ENCODE measurements at places on chromosomes 11 and 22.

GRCh38 chr11:79167510-79168188 is 273.2 kb downstream of the TENM4 start:
- DNase-seq, result no peak

GRCh38 chr22:49437956-49438355 is 389.7 kb downstream of the BRD1 start:
- DNase-seq, result no peak

DNA sequence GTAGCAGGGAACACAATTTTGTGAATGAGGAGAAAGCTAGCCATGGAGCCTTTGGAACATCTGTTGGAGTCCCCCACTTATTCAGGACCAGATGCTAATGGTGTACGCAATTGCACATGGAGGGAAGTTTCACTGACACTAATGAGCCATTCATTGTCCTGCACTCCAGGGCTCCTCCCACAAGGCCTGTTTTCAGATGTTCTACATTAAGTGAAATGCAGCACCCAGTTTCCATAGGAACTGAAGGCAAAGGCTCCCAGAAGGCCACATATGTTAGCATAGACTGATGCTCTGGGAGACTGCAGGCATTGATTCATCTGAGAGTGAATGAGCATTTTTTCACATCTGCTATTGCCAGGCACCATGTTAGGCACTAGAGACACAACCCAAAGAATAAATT is 399.5 kb downstream of the ETS1 start:
- DNase-seq, result no peak

- DNase-seq, result no peak
These were observed 83.7 kb downstream of the PHF21B start for GRCh38 chr22:44926124-44926475.

GRCh38 chr22:43447380-43447779 is 35.6 kb downstream of the MPPED1 start:
- no peak for DNase-seq

DNA sequence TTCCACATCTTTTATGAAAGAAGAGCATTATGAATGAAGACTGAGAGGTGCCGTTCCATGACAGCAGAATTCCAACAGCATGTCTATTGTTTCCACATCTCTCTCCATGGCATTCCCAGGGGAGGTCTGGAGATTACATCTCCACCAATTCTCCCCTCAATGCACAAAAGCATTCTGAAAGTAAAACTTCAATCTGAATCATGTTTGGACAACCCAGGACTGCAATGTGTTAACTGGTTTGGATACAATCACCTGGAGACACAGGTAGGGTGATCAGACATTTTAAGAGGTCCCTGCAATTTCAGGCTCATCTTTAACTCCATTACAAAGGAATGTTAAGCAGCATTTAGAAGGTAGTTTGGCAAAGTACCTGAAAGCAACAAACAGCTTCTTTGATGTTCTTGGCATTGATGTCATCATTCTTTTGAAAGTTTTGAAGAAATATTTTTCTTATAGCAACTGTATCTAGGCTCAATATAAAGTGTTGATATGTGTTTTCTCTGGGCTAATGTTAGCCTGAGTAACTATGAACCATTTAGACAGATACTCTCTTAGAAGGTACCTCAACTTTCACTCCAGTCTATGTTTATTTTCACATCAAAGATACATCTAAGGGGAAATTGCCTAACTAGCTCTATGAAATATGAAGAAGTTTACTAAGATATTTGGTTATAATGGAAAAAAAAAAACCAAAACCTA is 181.4 kb upstream of the MTMR2 start:
- DNase-seq, result no peak

DNA sequence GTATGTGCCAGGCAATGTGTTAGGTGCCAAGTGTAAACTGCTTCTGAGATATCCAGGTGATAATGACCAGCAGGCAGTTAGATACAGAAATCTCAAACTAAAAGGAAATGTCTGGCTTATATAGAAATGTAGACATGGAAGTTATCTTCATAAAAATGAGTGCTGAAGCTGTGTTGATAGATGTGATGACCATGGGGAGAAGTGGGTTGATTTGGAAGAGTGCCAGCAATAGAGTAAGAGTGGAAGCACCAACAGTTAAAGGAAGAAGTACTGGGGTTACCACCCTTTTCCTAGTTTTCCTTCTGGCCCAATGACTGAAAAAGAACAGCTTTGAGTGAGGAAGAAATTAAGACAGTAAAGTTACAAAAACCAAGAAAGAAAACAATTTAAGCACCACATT is 68.5 kb downstream of the C2CD3 start:
- no peak for DNase-seq

DNA sequence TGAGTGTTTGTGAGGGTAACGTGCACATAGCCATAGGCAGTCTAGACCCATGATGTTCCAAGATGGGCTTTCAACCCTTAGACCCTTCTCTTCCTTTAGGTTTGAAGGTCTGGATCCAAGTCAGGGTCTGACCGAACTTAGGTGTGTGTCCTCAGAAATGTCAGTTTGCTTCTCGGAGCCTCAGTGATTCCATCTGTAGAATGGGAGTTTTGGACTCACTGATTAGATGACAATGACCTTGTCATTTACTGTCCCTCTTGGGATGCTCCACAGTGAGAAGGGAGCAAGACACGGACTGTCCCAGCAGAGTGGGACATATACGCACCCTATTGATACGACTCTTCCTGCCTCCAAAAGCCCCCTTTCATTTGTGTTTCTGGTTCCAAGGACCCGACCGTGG is 37.7 kb downstream of the ANO1 start:
- DNase-seq, result no peak

GRCh38 chr11:104155375-104155774 is 8.6 kb downstream of the PDGFD start:
- DNase-seq, result no peak

GRCh38 chr11:77081381-77081851 is 14.6 kb downstream of the CAPN5 start:
- no peak for DNase-seq

DNA sequence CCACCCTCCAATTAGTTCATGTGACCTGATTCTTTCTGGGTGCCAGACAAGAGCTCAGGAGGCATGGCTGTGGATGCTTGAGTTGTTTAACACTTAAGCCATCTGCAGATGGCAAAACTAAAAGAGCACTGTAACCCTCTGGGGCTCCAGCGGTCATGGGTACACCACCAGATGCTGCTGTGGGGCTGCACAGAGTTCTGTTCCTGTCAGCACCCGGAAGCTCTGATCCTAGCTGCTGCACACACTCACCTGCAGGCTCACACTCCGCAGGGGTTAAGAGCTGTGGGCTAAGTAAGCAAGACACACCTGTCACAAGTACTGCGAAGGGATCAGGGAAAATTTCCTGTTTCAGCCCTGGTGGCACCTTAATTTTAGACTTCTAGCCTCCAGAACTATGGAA is 307.8 kb downstream of the C11orf87 start:
- DNase-seq, result no peak

- no peak for DNase-seq
These were observed 350.9 kb upstream of the CCDC179 start for GRCh38 chr11:23211221-23211620.

- no peak for DNase-seq
These were observed 130.7 kb downstream of the MN1 start for GRCh38 chr22:27670701-27671412.

- no peak for DNase-seq
These were observed 11.1 kb downstream of the GTPBP1 start for GRCh38 chr22:38716826-38717225.

GRCh38 chr11:118058311-118059245 is 18.3 kb upstream of the TMPRSS4 start:
- DNase-seq, result no peak

- DNase-seq, result no peak
These were observed 198.7 kb upstream of the MTMR2 start for GRCh38 chr11:96122601-96123074.

- DNase-seq, result no peak
These were observed 159.9 kb upstream of the GRK3 start for GRCh38 chr22:25404556-25404927.

DNA sequence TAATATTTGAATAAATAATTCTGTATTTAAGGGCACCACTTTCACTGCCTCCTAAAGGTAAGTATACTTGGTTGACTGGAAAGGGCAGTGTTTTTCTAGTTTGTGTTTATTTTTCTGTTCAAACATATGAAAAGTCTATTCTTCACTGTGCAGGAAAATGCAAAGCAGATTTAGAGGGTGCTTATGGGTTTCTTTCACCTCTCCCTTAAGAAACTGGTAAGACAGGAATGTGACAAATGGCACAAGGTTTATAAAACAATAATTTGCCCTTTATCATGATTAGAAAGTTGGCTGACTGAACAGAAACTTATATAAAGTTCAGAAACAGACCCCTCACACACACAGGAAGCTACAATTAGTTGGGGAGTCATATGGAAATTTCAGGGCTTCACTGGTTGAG is 60.6 kb downstream of the PLEKHA7 start:
- DNase-seq, result no peak

DNA sequence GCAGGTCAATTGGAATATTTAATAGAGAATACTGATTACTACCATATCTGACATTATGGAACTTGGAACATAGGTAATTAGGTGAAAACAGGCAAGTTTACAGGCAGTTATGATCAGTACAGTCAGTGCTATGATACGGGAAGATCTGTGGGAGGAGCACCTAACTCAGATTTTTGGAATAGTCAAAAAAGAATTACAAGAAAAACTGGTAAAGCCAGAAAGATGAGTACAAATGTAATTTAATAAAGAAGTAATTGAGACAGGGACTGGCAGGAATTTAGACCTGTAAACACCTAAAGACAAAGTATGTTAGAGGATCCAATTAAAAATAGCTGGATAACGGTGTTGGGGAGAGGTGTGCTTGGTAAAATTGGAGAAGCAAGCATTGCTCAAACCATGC is 206.5 kb upstream of the ANO5 start:
- no peak for DNase-seq

DNA sequence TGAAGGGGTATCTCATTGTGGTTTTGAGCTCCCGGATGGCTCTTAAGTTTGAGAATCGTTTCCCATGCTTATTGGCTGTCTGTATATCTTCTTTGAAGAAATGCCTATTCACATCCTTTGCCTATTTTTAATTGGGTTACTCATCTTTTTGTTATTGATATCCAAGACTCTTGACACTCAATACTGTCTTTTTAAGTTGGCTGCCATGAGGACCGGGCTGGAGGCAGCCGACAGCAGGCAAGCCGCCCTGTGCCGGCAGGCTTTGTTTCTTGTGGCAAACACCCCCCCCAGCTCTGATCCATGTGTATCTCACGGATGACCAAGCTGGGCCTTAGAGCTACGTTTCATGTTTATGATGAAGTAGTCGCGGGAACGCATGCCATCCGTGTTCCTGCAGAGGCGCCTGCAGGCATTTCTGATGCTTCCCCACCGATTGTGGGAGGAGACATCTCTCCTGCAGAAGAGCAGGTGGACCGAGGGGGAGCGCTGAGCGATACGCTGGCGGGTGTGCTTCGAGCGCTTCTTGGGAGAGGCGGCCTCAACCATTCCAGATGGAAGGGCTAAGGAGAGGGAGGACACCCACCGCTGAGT is 95.8 kb downstream of the TBC1D22A start:
- DNase-seq, result no peak

GRCh38 chr22:36986242-36986821 is 32.9 kb downstream of the TST start:
- no peak for DNase-seq

DNA sequence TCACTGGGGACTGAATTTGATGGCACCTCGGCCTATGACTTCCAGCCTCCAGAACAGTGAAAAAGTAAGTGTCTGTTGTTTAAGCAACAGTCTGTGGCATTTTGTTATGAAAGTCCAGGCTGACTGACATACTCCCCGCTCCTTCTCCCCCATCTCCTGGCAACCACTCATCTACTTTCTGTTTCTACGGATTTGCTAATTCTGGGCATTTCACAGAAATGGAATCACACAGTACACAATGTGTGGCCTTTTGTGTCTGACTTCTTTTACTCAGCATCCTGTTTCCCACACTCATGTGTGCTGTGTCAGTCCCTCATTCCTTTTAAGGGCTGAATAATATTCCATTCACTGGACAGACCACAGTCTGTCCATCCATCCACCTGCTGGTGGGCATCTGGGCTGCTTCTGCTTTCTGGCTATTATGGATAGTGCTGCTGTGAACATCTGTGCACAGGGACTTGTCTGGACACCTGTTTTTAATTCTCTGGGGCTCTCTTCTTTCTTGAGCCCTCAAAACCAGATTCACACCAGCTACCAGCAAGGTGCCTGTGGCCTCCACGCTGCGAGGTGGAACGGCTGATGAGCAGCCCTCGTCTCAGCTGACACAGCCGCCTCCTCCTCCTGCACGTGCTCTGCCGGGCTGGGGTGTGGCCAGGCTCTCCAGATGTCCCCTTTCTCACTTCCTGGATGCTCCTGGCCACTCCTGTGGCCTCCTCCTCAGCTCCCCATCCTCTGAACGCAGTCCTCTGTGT is 333.1 kb downstream of the CTTN start:
- no peak for DNase-seq

DNA sequence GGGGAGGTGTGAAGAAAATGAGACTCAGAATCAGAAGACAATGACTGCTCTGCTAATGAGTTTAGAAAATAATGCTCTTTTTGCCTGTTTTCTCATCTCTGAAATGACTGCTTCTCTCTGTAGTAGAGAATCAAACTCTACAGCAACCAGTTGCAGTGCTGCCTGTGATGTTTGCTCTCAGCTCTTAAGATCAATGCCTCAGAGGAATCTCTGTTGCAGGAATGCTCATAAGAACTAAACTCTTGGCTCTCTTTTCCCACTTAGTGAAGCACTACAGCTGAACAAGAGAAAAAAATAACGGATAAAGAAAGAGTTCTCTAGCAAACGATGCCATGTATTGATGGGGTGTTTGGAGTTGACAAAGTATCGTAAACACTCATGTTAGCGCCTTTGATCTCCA is 203.5 kb upstream of the SYN3 start:
- no peak for DNase-seq

GRCh38 chr11:36151933-36152580 is 137.2 kb downstream of the COMMD9 start:
- no peak for DNase-seq

DNA sequence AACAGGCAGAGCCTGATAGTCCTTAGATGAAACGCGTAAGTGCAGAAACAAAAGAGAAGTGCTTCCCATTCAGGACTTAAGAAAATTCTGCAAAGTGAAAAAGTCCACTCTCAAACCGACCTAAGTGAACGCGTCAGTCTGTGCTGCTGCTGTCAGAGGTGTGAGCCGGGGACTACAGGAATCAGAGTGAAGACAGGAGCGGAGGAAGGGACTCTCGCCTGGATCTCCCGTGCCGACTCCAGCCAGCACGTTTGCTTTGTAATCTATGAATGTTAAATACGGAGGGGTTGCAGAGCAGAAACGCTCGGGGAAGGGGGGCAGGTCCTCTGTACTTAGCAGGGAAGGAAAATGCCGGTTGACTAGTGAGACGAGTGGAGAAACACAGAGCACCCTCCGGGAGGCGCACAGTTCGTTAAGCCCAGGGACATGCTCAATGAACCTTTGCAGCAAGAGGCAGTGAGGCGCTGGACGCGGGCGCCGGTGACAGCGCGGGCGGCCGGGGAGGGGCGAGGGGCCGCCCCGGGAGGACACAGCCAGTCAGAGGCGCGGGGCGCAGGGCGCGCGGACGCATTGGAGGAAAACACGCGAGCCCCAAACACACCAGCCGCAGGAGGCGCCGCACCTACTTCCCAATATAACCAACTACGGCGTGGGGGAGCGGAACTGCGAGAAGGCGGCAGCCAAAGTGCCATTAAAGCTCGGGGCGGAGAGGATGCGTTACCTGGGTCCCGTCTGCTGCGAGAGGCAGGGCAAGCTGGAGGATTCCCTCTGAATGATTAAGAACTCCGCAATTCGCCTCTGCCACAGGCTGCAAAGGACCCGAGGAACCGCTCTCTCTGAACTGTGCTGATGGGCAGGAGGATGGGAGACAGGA is at the start of gene CNTN5:
CNTN5 (plus strand) TSS at position 598 of the 874 bp plus-strand sequence.
- no peak for DNase-seq
